Psoas muscle (tissue), 8 donors: ENCODE measurements at places on chromosomes 2 and 18.

DNA sequence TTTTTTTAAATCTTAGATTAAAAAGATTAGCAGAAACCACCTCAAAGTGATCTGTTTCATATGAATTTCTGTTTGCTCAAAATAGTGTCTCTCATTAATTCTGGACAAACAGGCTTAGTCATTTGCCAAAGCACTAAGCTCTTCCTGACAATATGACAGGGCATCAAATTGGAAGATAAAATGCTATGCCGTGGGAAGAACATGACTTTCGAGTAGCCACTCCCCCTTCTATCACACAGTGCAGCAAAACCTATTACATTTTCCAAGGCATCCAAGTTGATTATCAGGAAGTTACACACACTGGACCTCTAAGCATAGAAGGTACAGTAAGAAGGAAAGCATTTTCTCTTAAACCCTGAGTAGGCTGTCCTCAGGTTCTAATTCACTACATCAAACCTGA lies 89.5 kb downstream of the STK39 start:
- DNase-seq = no peak

- peak; percentile 29 for DNase-seq
Measured at GRCh38 chr2:230914886-230915285, 10.2 kb downstream of the GPR55 start.

DNA sequence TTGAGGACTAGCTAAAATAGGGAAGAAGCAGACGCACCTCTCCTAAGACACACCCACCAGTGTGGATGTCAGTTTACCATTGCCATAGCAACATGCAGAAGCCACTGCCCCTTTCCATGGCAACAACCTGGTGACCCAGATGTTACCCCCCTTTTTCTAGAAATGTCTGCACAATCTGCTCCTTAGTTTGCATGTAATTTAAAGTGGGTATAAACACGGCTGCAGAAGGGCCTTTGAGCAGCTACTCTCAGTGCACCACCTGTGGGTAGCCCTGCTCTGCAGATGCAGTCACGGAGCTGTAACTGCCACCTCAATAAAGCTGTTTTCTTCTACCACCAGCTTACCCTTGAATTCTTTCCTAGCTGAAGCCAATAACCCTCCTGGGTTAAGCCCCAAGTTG lies 87.1 kb downstream of the FBXO15 start:
- no peak for DNase-seq

GRCh38 chr2:234808907-234809306 lies 142.9 kb upstream of the SH3BP4 start:
- DNase-seq = no peak

DNA sequence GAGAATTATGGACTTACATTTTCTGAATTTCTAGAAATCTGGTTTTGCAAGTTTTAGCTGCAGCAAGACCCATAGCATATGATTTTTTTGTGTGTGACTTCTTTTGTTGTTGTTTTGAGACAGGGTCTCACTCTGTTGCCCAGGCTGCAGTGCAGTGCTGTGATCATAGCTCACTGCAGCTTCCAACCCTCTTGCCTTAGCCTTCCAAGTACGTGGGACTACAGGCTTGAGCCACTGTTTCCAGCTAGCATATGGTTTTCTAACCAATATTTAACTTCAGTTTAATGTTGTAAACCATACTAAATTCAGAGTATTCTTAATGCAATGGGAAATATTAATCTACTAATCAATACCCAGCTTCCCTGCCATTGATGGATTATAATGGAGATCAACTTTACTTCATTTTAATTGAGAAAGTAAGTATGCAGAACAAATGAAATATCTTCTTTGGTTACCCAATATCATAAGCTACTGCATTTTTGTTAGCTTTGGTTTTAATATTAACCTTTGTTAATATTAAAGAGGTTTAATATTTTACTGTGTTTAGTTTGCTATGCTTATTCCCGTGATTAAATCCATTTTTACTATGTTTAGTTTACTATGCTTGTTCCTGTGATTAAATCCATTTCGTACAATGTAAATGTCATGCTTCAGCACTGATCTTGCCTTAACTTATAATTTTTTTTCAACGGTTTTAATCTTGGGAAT lies 273.4 kb upstream of the TMEFF2 start:
- no peak for DNase-seq

DNA sequence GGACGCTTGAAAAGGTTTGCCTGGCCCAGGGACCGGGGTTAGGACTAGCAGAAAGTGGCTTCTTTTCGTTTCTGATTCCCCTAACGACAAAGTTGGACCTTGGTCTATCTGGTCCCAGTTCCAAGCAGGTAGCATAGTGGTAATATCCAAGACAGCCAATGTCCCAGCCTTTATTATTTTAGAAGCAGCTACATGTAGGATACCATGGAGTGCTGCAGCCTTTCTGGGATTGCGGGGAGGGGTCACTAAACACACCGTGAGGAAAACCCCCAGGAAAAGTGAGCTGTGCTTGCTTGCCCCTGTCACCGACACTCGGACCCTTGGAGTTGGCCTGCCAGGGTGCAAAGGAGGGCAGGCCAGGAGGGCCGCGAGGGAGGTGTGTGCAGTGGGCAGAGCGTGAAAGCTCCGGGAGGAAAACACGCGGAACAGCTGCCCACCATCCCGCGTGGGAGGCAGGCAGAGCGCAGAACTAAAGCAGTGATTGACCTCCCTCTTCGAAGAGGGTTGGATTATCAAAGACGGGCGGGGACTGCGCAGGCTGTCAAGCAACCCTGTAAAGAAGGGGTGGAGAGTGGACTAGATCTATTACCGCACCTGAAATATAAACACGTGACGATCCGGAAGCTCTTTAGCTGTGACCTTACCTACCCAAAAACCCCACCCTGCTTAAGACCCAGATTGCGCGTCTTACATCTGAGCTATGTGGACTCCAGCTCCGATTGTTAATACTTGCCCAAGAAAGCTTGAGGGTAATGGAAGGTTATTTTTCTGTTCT lies 624 bp upstream of the MAP4K3 start:
- DNase-seq = peak; percentile 29

DNA sequence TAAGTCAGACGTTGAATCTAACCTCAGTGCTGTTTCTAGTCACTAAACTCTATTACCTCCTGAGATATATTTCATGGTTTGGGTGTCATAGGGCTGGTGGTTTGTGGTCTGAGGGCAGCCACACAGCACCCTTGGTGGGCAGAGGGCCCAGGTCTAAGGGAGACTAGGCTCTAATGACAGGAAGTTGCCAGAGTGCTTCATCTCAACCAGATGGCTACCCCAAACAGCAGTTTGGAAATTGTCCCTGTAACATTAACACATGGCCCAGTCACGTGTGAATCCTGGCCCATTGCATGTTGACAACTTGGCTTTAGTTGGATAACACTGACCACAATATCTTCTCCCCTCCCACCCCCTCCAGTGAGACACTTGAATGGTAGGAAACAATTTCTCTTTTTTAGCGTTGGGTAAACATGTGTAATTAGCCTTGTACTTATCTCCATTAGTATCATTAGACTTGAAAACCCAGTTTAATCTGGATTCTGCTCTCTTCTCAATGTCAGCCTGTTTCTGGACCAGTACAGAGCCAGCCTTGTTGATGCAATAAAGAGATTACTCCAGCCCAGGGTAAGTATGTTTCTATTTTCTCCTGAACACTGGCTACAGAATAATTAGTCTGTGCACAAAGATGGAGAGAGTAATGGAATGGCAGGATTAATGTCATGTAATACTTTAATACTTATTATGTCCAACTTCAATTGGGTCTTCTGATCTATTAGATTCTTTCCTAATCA lies 187.8 kb upstream of the SIX3 start:
- DNase-seq = no peak

DNA sequence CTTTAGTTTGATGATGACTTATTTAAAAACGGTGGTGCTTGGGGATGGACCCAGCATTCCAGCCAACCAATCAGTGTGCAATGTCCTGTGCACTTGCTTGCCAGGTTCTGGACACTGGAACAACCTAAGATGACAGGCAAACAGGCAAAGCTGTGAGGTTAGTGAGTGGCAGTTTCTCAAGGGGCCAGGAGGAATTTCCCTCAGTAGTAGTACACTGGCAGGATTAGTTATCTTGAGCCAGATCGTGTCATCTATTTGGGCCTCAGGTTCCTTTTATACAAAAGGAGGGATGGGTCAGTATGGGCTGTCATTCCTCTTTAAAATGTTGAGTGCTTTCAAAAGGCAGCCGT lies 26.6 kb downstream of the MAP4K4 start:
- no peak for DNase-seq

DNA sequence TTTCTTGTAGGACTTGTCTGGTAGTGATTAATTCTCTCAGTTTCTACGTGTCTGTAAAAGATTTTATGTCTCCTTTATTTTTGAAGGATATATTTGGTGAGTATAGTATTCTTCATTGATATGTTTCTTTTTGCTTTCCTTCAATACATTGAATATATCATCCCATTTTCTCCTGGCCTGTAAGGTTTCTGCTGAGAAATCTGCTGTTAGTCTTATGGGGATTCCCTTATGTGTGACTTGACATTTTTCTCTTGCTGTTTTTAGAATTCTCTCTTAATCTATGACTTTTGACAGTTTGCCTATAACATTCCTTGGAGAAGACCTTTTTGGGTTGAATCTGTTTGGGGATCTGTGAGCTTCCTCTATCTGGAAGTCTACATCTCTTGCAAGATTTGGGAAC lies 281.0 kb upstream of the MEIS1 start:
- no peak for DNase-seq

- DNase-seq = no peak
Measured at GRCh38 chr2:237573721-237574415, 7.5 kb downstream of the PRLH start.

GRCh38 chr18:67400502-67401117 lies 115.9 kb downstream of the DSEL start:
- DNase-seq = no peak

- DNase-seq = no peak
Measured at GRCh38 chr18:8685141-8685913, 20.0 kb upstream of the MTCL1 start.

DNA sequence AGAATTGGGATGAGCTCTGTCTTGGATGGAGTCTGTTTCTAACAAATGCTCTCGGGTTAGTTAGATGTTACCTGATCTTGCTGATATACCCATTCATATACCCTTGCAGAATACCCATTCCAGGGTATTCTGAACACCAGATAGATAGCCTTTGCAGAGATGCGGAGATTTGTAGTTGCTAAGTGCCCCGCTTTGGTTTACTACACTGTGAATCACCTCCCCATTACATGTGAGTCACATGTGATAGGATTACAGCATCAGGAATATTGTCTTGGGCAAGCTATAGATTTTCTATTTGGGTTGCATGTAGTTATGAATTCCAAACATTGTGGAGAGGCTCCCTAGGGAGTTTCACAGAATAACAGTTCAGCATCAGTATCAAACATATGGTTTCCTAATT lies 3.8 kb downstream of the VSNL1 start:
- DNase-seq = no peak

DNA sequence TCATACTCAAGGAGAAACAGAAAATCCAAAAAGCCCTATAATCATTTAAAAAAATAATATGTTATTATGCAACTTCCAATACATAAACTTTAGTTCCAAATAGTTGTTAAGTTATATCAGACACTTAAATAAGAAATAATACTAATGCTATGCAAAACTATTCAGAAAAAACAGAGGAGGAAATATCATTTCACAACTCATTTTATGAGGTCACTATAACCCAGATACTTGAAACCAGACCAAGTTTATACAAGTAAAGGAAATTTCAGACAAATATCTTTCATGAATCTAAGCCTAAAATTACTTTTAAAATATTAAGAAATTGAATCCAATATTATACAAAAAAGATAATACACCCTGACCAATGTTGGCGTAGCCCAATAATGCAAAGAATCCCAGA lies 260.8 kb downstream of the CD226 start:
- no peak for DNase-seq

GRCh38 chr2:169507698-169508097 lies 1.8 kb upstream of the KLHL41 start:
- DNase-seq = no peak

GRCh38 chr2:96205888-96206287 lies 2.7 kb downstream of the STARD7 start:
- DNase-seq = no peak
